ENCODE measurements at places on chromosomes 13 and 19.

- no peak for DNase-seq
Observed at GRCh38 chr19:3536429-3537100, 2.4 kb upstream of the TEKTIP1 start.

- no peak for DNase-seq
Observed at GRCh38 chr13:34779171-34779570, 162.9 kb upstream of the NBEA start.

DNA sequence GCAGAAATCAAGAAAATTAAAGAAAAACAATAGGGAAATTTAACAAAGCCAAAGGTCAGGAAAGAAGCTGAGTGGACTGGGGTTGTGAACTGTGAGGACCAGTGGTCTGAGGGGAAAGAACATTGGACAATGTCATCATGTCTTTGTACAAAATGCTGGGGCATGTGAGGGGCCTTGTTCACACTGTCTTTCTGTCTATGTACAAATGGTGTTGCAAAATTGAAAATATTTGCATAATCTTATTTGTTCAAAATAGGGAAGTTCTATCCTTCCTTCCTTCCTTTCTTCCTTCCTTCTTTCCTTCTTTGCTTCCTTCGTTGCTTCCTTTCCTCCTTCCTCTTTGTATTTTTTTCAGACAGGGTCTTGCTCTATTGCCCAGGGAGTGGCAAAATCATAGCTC lies 79.2 kb upstream of the SCEL start:
- no peak for DNase-seq

DNA sequence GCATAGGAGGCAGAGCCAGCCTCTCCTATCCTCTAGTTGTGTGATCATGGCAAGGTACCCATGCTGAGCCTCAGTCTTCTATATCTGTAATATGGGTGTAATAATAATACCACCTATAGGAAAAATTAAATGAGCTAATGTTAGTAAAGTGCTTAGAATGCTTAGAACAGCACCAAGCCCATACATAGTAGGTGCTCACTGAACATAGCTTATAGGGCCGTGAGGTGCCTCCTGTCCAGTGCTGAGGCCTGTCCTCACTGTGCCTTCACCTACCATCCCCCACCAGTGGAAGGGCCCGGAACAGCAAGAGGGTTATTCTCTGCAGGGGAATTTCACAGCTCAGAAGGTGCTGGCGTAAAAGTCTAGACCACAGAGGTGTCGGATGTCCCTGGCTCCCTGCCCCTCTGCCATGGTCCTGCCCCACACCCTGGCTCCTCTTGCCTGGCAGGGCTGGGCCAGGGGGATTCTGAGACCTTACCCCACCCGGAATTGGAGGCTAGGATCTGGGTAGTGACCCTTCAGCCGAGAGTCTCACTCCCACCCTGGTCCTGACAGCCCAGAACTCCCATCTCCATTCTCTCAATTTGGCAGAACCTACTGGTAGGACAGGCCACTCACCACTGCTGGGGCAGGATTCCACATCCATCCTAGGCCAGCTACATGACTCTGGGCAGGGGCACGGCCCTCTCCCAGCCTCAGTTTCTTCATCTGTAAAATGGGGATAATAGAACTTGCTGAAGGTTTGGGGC lies 2.2 kb upstream of the SCN1B start:
- DNase-seq, result no peak

DNA sequence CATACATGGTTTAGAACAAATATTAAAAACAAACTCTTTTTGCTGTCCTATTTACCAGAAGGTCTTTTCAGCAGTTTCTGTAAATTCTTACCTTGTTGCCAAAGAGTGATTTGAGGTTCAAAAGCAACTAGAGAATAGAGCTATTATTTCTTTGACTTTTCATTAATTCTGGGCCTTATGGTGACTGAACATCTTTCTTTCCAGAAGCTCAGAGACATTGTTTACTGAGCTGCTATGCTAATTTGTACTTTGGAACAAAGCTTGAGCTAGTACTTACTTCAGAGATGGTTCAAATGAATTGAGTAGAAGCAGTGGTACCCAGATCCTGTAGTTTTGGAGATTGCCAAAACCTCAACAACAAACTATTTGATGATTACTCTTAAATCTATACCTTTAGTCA lies 331.2 kb downstream of the SPRY2 start:
- DNase-seq, result no peak

GRCh38 chr13:67549331-67549730 lies 319.2 kb upstream of the PCDH9 start:
- no peak for DNase-seq

DNA sequence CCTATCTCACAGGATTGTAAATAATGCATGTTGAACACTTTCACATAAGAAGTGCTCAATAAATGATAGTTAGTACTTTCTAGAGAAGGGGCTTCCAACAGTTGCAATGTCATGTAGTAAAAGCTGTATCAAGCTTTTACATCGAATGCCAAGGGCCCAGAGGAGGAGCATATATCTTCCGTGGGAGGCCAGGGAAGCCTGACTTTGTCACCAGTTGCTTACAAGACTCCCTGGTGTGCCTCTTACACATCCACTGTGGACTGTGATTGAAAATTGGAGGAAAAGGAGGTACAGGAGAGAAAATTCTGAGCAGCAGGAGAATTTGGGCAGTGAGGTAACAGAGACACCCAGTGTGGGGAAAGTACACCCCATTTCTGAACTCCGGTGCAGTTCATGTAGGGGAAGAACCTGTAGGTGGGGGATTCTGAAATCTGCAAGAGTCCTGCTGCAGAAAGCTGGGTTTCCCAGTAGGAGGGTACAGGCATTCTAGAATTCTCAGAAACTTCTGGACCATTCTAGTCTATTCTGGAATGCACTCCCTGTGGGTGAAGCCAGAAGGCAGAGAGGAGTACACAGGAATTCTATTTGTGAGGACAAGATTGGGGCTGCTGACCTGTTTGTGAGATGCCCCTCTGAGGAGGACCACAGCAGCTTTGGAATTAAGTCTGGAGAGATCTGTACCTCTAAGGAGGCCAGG lies 54.0 kb downstream of the ALOX5AP start:
- no peak for DNase-seq

Data from HL-60 (cell line).